NCI-H226 (cell line): ENCODE measurements at places on chromosomes 12 and 14.

- DNase-seq = no peak
Observed at GRCh38 chr12:12718853-12719252, 1.7 kb downstream of the CDKN1B start.

DNA sequence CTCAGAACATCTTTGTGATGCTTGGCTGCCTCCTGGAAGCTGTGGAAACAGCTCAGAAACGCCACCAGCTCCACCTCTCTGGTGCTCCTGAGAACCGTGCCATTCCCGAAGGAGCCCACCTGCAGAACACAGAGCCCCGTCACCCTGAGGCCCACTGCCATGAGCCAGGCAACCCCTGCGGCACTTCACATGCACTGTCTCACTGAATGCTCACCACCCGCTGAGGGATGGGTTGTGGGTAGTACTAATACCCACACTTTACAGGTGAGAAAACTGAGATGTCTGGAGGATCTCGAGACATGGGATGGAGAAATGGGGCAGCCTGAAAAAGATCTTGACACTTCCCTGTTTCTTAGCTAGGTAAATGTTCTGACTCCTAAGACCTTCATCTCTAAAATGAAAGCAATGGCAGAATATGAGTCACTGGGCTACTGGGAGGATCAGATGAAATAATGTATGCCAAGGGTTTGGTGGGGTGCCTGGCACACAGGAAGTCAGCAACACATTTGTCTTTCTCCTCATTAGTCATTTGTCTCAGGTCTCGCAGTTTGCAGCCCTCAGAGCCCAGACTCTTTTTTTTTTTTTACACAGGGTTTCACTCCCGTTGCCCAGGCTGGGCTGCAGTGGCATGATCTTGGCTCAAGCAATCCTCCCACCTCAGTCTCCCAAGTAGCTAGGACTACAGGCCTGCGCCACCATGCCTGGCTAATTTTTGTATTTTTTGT lies 5.3 kb downstream of the OASL start:
- DNase-seq = peak; percentile 91

DNA sequence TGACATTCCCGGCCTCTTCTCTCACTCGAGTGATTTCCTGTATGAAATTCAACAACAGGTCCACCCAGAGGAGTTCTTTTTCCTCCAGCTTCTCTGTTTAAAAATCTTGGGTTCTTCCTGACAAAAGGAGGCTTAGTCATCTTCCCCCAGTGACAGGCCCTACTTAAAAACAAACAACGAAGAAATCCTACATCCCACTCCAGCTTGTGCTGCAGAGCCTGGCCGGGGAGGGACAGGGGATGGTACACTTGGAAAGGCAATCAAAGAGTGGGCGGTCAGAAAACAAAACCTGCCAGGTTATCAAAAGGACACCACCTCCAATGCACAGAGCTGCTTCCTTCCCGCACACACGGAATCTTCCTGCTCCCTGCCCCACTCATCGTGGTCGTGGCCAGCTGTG lies 101.3 kb downstream of the CACNA1C start:
- no peak for DNase-seq

- DNase-seq = no peak
Observed at GRCh38 chr12:109732321-109733305, 19.0 kb downstream of the FAM222A start.

DNA sequence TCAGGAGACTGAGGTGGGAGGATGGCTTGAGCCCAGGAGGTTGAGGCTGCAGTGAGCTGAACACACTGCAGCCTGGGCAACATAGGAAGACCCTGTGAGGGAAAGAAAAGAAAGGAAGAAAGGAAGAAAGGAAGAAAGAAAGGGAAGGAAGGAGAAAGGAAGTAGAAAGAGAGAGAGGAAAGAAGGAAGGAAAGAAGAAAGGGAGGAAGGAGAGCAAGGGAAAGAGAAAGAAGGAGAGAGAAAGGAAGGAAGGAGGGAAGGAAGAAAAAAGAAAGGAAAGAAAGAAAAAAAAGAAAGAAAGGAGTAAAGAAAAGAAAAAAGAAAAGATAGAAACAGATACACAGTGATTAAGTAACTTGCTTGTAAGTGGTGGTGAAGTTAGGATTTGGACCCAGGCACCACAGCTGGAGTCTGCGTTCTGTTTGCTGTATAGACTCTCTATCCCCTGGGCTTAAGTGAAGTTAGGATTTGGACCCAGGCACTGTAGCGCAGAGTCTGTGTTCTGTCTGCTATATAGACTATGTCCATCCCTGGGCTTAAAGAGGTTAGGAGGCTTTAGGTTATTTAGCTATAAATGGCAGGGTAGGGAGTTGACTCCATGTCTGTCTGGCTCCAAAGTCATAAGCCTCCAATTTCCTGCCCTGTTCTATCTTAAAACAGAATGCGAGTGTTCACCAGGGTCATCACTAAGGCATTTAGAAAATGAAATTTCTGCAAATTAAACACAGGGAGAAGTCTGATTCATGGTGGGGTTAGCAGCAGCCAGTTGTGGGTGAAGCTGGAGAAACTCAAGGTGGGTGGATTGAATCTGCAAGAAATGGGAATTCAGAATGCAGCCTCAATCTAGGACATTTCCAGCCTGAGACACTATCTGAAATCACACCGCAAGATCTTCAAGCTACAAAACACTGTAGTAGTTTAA lies 13.3 kb upstream of the C12orf75 start:
- DNase-seq = peak; percentile 48

GRCh38 chr14:79117561-79117960 lies 947.4 kb downstream of the NRXN3 start:
- DNase-seq = no peak

DNA sequence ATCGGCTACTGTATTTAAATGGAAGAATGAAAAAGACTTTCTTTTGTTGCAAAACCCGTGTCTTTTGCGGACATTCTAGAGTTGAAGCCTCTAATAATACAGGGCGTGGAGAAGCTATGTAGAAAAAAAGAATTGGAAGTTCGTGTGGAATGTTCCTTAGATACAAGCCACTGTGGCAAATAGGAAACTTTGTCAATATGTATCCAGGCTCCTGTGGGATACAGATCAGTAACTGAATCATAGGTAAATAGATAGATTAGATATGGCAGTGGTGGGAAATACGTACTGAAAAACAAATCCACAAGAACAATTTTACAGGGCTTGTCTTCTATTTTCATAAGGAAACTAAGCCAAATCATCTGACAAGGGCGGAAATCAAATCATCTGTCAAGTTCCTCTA lies 245.4 kb downstream of the EGLN3 start:
- DNase-seq = no peak

DNA sequence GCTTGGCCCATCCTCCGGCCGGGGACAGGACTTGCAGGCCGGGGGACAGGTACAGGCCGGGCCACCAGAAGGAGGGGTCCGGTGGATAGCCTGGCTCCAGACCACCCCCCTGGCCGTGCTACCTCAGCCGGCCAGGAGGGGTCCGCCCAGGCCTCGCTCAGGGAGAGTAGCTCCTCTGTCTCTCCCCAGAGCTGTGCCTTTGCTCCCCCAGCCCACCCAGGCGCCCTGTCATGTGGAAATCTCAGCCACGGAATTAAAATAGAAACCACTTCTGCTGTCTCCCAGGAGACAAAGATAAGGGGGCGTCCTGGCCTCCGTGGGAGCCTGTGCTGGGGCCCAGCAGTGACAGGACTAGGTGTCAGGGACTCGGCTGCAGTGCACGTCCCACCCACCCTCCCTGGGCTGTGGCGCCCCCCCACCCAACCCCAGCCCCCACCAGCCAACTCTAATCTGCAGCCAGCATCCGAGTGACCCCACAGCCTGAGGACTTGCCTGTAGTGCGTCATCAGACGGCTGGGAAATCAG lies 3.3 kb upstream of the CRIP2 start:
- no peak for DNase-seq

DNA sequence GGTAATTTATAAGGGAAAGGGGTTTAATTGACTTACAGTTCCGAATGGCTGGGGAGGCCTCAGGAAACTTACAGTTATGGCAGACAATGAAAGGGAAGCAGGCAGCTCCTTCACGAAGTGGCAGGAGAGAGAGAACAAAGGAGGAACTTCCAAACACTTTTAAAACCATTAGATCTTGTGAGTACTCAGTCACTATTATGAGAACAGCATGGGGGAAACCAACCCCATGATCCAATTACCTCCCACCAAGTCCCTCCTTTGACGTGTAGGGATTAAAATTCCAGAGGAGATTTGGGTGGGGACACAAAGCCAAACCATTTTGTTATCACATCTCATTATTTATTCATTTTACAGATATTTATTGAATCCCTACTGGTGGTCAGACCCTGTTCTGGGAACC lies 822.8 kb downstream of the GALC start:
- DNase-seq = no peak

DNA sequence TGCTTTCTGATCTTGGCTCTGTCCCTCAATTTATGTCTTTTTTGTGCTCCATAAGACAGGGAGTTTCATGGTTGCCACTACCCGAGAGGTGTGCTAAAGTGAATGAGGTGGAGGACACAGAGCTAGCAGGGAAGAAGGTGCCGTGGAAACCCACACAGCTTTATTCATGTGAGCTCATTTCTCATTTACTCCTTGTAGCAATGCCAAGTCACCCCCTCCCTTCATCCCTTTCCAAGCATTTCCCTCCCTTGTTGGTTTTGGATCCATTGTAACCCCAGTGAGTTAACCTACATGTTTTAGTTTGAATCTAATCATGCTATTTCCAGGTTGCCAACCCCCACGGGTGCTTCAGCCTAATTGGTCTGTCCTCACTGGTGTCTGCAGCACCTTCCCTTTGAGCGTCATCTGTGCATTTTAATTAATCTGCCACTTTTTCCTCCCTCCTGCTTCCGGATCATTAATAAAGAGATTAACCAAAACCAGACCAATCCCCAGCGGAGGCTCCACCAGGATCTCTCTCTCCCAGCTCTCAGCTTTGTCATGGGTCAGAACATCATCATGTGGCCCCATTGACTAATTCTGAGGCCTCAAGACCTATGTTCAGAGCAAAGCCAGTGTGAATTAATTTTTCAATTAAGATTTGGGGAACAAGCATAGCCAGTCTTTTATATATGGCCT lies 56.2 kb downstream of the NTF3 start:
- DNase-seq = no peak

DNA sequence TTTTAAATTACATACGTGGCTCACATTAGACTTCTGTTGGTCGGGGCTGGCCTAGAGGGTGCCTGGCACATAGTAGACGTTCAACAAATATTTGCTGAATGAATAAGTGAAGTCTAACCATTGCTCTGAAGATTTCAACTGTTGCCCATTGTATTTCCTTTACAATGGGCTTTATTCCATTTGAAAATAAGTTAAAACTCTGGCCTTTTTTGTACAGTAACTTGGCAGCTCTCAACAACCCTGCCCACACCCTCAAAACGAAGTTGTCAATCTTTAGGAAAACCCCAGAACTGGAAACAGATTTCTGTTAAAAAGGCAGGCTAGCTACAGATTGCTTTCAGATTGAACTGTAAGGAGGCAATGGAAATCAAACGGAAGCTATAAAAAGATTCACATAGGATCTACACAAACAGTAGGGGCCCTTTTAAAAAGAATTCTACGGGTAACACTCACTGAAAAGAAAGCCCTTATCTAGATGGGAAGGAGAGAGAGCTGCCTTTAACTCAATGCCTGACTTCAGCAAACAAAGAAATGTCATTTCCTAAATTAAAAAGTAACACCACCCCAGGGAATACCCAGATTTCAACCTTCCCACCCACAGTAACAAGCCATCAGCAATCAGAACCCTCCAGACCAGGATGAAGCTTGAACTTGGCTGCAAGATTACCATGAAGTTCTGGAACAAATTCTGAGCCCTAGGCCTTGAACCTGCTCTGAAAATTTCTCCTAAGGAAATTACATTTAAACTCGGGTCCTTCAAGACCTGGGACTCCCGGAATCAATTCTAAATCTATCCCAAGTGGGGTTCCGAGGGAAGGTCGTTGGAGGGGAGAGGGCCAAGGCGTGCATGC lies 1.4 kb downstream of the WSB2 start:
- no peak for DNase-seq

GRCh38 chr12:43988838-43989560 lies 153.1 kb downstream of the TMEM117 start:
- peak; percentile 55 for DNase-seq

- DNase-seq = no peak
Observed at GRCh38 chr14:92877757-92878431, 45.1 kb upstream of the CHGA start.

DNA sequence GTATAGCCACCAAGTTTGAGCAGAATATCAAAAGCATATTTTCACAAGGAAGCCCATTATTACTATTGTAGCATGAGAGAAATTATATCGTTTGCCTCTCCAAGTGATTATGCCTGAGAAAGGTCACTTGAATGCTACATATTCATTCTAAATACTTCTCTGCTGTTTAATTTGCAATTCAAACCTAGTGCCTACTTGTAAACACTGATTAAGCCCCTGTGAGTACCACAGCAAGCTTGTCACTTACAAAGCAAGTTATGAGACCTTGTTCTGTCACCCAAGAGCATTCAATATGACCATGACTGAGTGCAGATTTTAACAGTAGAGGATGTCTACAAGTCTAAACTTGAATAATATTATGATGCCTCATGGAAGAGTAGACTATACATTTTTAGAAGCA lies 124.7 kb upstream of the SSTR1 start:
- DNase-seq = no peak

DNA sequence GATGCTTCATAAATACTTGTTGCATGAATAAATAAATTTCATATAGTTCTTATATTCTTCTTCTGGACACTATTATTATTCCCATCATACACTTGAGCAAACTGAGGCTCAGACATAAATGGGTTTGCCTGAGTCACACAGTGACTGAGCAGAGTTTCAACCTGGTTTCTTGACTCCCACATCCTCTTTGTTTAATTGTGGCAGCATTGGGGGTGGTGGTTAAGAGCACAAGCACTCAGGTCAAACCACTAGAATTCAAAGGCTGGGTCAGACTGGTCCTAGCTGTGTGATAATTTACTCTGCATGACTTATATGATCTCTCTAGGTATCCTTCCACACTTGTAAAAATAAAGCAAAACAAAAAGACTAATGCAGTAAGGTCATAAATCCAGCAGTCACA lies 274.9 kb upstream of the SRRM4 start:
- no peak for DNase-seq

DNA sequence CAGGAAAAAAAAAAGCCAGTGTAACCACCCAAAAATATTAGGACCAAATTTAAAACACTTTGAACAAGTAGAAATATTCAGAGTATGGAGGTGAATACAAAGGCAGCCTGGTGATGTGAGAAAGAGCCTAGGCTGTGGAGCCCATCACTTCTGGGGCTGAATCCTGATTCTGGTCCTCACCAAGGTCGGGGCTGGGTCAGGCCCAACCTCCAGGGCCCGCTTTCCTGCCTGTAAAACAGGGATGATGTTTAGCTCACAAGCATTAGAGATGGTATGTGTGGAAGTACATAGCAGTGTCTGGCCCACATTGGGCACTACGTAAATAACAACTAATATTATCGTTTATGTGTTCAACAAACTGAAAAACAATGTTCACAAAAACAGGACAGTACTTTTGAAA lies 7.8 kb upstream of the CAMKK2 start:
- no peak for DNase-seq
